Tongue (tissue), 3 donors: ENCODE measurements at places on chromosomes 6 and 20. TPM values are rescaled to one million over a fixed set of nuclear protein-coding genes. Genes with fewer than 3 reads are reported as not detected.

Gene LY6G6F
- total RNA-seq, result 0.82 TPM

Gene TRERF1
- 7.1 TPM for total RNA-seq

Gene PAK5
- 0.10 TPM for total RNA-seq

Gene SLC22A1
- total RNA-seq, result not detected

Gene RAET1E
- 8.8 TPM for total RNA-seq

Gene PARD6B
- total RNA-seq, result 3.2 TPM

GRCh38 chr6:119312875-119313338, 36.7 kb downstream of the MAN1A1 start:
- no peak for DNase-seq

- no peak for DNase-seq
Measured at GRCh38 chr20:61125546-61126180, 126.4 kb upstream of the CDH4 start.

DNA sequence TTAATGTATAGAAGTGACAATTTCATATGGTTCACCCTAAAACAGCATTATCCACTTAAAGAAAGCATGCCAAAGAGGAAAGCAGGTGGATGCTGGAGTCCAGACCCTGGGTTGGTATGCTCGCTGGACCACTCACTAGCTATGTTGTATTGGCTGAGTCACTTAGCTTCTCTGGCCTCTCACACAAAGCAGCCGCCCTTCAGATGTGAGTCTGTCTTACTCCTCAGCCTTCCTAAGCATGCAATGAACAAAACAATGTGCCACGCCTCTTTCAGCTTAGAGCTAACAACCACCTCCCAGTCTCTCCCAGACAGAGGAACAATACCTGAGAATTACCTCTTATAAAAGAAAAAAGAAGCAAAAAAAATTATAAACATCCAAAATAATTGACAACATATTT, 29.4 kb downstream of the SIM1 start:
- no peak for DNase-seq

DNA sequence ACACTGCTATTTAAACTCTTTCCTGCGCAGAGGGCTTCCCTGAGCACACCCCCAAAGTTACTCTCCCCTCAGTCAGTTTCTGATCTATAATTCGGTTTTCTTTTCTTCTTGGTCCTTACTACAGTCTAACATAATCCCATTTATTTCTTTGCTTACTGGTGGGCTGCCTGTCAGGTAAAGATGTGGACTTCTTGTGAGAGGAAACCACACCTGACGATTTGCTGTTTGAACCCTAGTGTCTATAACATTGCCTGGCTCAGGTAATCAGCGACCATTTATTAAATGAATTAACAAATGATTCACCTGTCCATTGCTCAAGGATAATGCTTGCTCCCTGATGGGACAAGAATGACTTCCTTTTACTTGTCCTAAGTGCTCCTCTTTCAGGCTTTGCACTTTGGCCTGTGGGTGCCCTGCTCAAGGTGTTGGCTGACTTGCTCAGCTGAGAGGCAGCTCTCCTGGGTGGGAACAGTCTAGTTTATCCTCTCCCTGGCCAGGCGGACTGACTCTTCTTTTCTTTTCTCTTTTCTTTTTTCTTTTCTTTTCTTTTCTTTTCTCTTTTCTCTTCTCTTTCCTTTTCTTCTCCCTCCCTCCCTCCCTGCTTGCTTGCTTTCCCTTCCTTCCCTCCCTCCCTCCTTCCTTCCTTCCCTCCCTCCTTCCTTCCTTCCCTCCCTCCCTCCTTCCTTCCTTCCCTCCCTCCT, 233.1 kb downstream of the BCAS1 start:
- DNase-seq, result no peak

DNA sequence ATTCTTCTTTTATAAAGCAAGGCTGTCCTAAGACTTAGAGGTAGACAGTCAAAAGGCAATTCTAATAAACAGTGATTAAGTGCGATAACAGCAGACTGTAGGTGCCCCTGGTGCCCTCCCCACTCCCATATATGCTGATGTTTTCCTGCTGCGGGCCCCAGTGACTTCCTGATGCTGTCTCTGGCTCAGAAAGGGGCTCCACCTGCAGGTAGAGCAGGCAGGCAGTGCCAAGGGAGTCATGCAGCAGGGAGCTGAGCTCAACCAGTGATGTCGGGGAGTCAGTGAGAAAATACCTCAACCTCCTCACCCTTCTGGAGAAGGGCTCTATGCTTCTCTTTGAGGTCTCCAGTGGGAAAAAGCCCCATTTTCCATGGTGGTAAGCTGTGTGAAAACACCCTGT, 126.7 kb upstream of the SSTR4 start:
- no peak for DNase-seq

GRCh38 chr6:134007077-134007476, 45.3 kb downstream of the SLC2A12 start:
- no peak for DNase-seq

DNA sequence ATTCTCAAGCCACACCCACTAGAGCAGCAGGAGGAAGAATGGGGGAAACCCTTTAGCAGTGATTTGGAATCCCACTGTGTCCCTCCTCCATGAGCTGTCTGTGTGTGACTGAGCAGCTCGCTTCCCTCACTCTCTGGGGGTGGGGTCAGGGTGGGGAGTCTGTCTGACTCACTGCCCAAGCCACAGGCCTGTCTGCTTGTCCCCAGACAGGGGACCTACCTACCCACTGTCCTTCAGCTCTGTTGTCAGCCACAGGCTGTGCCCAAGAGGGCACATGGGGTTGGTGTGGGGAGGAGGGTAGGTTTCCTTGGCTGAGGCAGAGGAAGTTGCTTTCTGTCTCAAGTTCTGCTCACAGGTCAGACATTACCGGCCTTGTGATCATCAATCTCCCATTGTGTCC, 127.0 kb downstream of the MAFB start:
- no peak for DNase-seq

DNA sequence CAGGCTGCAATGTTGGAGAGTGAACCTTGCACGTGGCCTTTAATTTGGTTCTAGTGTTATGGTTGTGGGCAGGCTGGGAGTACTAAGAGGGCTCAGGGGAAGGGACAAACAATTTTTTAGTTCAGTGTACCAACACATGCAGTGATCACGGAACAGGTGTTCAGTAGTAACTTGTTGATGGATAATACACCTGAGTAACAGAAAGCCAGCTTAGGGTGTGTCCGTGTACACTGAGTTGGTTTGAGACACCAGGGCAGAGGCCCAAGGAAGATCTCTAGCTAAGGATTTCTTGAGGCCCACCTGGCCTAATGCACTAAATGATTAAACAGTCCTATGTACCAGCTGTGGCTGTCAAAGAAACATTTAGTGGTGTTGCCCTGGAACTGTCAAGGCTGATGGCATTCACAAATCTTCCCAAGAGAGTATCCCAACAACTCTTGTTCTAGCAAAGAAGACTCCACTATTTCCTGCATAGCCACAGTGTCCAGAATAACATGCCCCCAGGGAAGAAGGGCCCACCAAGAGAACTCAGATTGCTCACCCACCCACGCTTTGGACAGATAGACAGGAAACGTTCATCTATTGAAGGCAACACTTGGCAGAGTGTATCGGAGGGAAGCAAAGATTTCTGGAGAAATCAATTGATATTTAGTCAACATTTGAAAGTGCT, 60.0 kb downstream of the CD83 start:
- DNase-seq, result no peak

DNA sequence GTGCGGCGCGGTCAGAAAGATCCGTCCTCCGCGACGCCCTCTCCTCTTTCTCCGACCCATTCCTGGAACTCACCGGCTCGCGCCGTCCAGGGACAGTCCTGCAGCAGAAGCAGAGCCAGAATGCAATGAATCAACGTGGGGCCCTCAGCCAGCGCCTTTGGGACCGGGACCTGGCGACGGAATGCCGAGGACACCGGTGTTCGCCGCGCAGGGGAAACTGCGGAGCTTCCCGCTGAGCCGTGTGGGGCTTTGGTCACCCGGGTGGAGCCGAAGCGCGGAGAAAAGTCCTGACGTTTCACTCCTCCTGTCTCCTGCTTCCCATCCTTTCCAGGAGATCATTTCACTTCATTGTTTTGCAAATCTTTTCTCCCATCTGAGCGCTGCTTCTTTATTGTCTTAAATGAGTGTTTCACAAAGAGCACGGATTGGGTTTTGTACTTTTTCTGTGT, 26.5 kb downstream of the ULBP1 start:
- no peak for DNase-seq

DNA sequence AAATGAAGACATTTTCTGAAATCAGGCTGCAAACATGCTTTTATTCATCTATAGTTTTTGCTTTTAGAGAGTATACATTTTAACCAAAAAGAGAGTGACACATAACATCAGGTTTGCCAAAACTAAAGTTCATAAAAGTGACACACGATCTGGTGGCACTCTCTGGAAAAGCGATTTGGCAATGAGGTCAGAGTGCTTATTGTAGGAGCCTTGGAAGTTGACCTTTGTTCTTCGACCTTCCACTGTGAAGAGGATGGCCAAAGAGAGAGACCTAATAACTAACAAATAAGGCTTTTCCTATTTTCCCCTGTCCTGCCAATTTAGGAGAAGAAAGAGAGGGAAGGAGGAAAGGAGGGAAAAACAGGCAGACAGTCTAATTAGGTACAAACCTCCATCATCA, 230.1 kb downstream of the SIM1 start:
- DNase-seq, result no peak

GRCh38 chr6:27157459-27158315, 89.8 kb upstream of the PRSS16 start:
- DNase-seq, result peak; percentile 78

DNA sequence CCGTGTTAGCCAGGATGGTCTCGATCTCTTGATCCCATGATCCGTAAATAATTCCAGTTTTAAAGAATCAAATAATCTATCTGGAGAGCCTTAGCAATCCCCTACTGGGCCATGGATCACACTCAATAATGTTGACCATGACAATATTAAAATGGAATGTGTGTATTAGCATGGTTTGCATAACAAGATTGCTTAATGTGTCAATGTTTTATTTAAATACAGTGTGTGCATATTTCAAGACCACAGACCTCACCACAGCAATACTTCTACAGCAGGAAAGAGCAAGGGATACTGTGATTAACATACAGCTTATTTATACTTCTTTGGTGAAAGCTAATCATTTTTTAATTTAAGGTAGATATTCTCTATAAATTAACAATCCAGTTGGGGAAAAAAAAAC, 470.4 kb downstream of the TFAP2B start:
- no peak for DNase-seq

DNA sequence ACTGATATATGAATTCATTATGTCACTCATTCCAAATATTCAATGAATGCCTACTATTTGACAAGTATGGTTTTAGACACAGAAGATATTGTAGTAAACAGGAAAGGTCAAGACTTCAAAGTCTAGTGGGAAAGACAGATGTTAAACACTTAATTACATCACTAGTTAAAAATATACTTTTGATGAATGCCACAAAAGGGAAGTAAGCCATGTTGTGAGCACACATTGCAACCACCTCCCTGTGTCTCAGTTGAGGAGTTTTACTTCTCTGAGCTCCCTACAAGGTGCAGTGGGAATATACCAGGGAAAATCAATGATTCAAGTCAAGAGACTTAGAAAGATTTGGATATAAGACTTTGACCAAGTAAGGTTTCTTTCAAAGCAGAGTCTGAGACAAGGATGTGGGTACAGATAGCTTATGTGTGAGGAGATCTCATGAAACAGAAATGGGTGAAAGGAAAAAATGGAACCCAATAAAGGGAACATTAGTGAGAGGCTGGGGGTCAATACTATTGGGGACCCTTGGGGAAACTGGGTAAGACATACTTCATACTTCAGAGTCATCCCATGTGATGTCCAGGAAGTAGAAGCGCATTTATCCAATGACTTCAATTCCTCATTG, 503.7 kb downstream of the KIF16B start:
- DNase-seq, result no peak
